CD8-positive, alpha-beta T cell (primary cell): ENCODE measurements at places on chromosomes 1 and 21.

DNA sequence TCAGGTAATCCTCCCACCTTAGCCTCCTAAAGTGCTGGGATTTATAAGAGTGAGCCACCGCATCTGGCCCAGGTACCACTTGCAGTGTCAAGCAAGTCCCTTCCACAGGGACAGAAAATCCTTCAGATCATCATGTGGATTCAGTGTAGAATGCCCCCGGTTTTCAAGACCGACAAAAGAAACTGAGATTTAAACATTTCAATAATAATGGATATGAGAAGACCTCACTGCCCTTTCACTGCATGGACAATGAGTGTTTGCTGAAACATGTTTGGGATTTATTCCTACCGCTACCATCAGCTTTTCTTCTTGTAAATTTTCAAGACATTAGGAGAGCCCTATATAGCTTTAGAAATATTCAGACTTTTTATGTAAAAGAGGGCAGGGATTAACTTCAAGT, 41.5 kb downstream of the HTR6 start:
- no peak for DNase-seq

- no peak for DNase-seq
Measured at GRCh38 chr1:53138991-53139884, 3.2 kb downstream of the SLC1A7 start.

GRCh38 chr1:41927118-41927517, 8.4 kb upstream of the HIVEP3 start:
- DNase-seq: no peak

- no peak for DNase-seq
Measured at GRCh38 chr1:167460836-167461235, 57.5 kb downstream of the CD247 start.

DNA sequence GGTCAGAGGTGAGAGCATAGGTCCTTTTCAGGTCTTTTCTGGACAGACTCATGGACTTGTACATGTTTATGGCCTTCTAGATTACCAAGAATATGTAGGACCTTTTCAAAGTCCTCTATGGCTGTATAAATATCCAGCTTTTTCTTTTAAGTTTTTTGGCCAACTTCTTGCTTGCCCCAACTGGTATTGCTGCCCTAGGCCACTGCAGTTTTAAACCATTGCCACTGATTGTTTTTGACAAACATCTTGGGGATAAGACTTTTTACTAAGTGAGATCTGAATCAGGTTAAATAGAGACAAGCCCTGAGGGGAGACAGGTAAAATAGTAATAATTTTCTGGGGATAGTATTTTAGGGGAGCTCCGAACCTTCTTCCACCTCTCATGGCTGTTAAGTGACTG, 14.8 kb upstream of the DDR2 start:
- DNase-seq: no peak

DNA sequence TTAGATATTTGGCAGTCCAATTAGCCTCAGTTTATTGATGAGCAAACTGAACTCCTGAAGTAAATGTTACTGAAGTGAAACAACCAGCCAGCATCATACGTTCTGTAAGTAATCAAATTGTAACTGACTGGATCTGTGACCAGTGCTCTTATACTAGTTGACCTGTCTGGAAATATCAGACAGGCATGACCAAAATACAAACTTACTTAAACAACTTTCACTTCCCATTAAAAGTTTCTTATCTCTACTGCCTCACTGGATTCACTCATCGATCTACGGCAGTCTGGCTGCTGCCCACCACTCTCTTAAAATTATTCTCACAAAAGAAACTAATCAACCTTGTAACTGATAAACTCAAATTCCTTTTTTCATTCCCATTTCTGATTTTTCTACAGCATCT, 56.4 kb downstream of the WDR3 start:
- DNase-seq: no peak

GRCh38 chr1:183995322-183996039, 42.0 kb downstream of the COLGALT2 start:
- no peak for DNase-seq

GRCh38 chr1:112316254-112316913, 79.6 kb upstream of the CTTNBP2NL start:
- DNase-seq: no peak

DNA sequence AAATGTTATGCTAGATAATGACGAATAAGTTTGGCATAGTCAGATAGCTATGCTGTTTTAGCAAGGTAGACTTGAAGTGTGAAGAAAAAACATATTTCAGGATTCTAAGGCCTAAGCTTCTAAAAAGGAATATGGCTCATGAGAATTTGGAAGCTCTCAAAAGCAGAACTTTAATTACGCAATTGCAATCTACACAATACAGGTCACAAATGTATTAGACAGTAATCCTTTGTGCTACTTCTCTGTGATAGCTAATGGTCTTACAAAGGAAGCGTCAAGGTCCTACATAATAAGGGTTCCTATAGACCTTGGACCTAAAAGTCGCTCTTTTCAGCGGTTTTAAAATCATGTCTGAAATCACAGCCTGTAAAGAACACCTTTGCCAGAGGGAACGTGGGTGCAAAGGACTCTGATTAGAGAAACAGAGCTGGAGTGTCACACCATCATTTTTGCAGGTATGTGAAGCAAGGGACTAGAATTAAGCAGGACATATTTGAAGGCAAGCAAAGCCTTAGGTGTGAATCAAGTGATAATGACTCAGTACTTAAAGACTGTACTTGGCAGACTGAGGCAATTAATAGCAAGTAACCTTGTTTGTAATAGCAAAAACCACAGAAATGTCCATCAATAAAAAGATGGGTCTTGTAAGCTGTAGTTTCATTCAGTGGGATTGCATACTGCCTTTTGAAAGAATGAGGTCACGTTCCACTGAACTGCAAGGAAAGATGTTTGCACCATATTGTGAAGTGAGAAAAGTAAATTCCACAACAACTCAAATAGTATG, 420.2 kb downstream of the KCTD3 start:
- DNase-seq: no peak

DNA sequence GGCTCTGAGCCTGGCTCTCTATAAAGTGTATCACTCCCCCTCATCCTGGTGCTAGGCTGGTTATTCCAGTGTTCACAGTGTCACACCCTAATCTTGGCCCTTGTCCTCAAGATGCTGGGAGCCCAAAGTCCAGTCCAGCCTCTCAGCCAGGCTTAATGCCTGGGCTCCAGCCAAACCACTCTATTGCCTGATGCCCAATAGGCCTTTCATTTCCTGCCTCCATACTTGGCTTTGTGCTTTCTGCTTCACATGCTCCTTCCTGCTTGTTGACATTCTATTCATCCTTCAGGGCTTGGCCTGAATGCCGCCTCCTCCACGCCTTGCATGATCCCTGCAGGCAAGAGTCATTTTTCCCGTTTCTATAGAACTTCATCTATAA, 1.7 kb downstream of the KLHDC8A start:
- DNase-seq: no peak
